ENCODE measurements at places on chromosomes 2 and 18.

DNA sequence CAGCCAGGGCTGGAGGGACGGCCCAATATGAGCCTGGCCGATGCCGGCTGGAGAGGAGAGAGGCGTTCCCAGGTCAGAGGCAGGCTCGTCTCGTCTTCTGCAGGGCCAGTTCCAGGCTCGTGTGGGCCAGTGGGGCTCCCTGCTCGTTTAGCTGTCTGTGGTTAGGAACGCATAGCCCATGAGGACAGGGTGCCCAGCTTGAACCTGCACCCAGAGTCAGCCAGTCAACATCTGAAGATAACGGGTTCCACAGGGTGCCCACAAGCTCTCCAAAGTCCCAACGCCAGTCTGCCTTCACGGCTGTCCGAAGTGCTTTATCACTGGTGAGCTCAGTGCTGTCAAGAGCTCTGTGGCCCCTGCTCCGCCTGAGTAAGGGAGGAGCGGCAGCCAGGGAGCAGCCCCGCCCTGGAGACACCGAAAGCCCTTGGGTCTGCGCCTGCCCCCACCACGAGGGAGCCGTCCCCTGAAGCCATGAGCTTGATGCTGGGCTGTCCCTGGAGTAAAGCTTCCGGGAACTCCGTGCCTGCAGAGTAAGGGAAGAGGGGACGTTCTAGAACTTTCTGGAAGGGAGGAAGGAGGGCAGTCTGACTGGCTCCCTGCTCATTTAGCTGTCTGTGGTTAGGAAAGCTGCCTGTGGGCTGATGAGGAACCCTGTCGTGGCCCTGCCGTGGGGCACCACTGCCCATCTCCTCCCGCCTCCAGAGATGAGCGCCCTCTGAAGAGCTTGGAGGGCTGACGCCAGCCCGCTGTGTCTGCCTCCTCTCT is 2.7 kb upstream of the HSBP1L1 start:
- no peak for DNase-seq

GRCh38 chr2:207505728-207506127 is 24.0 kb upstream of the CREB1 start:
- no peak for DNase-seq

- no peak for DNase-seq
These were observed 295.9 kb downstream of the ERBB4 start for GRCh38 chr2:212242724-212243123.

DNA sequence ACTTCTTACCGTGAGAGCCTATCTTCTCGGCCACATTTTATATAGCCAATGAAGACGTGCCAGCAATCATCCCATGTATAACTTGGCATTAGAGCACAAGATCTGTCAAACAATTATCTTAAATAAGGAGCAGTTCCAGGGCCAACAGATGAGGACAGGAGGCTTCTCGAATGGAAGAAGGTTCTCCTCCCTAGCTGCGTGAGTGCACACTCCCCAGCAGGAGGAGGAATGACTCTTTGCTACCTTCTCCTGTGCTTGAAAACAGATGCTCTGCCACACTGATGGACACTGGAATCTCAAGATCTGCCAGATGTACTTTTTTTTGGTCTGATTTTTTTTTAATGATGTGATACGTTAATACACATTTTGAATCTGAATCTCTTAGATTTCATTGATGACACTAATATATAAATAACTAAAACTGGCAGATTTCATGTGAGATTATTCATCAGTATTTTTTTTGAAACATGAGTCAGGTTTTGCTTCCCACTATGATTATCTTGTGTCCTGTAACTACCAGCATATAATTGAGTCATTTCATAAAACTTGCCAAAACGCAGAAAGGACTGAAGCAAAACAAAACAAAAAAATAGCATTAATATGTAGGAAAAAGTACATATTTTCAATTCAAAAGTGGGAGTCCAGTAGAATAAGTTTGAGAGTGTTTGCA is 626 bp upstream of the VIT start:
- no peak for DNase-seq

DNA sequence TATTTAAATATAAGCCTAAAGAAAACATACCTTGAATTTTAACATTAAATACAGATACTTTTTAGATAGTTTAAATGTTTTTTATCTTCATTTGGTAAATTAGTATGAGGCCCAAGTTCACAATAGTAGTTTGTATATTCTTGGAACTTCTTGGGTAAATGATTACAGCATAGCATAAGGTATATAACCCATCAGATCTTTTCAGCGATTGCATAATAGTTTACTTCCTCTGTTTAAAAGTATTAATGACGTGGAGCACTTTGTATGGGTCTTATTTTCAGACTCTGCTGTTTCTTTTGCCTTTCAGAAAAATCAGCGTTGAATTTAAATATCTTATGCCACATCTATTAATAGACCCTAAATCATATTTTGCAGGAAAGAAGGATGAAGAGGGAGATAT is 60.2 kb downstream of the CHRNA1 start:
- no peak for DNase-seq

- no peak for DNase-seq
These were observed 401.0 kb downstream of the SETBP1 start for GRCh38 chr18:45081566-45082181.

- DNase-seq = no peak
These were observed 69.6 kb downstream of the MYO1B start for GRCh38 chr2:191314697-191315364.

DNA sequence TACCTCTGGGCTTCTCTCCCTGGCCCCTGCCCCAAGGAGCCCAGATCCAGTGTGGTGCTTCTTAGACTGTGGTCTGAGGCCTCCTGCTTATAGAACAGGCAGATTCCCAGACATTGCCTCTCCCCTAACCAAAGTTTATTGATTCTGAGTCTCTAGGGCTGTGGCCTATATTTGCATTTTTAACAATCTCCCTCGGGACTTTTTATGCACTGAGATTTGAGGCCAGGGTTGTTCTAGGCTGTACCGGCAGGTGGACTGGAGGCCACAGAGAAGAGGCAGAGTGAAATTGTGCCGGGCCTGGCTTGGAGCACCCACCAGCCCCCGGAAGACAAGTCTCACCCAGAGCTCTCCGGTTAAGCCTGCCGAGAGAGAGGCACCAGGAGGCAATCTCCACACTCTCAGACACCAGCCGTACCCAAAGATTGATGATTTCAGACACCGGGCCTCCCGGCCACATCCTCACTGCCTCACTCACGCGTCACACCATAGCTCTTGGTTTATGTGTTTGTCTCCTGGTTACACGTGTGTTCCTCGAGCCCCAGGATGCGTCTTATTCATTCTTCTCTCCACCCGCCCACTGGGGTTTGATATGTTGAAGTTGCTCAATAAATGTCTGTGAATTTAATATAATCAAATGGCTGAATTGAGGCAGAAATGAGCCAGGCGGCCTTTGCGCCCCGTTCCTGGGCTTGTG is 203.7 kb downstream of the KLHL29 start:
- no peak for DNase-seq
